ENCODE measurements at places on chromosomes 5 and 9.

DNA sequence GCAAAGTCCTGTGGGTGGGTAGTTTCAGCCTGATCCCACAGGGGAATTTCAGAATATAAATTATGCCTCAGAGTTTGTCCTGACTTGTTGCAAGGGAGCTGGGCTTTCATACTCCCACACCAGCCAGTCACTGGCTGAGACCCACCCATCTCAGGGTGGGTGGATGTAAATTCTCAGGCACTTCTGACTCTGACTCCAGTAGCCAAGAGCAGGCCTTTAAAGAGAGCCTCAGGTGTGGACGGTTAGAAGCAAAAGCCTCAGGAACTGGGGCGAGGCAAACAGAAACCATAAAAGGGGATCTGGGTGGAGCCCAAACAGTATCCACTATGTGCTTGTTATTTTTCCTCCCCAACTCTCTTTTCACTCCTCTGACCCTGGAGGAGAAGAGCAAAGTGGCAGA is 28.6 kb upstream of the FBXW11 start:
- no peak for DNase-seq

- no peak for DNase-seq
Observed at GRCh38 chr9:24398466-24398865, 147.2 kb downstream of the IZUMO3 start.

- no peak for DNase-seq
Observed at GRCh38 chr5:135521964-135522363, 13.8 kb downstream of the NEUROG1 start.

- DNase-seq: peak; percentile 45
Observed at GRCh38 chr9:112894041-112894440, 3.4 kb upstream of the SLC46A2 start.

DNA sequence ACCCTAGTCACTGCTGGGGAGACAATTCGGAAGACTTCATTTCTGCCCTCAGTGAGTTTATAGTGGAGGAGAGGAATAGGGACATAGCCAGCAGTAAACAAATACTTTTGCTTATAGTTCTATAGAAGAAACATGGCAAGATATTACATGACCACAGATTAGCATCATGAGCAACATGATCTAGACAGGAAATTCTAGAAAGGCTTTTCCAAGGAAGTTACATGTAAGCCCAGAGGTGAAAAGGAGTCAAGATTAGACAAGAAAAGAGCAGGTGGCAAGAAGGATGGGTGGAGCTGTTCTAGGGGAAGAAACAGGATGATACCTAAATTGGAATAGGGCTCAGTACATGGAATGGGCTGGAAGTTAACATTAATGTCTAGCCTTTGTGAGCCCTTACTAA is 82.8 kb upstream of the MYO10 start:
- no peak for DNase-seq

- no peak for DNase-seq
Observed at GRCh38 chr9:14565352-14566016, 127.7 kb downstream of the ZDHHC21 start.

- DNase-seq: no peak
Observed at GRCh38 chr5:131217791-131218190, 46.1 kb upstream of the CDC42SE2 start.

GRCh38 chr9:4829969-4830368 is 37.2 kb downstream of the RCL1 start:
- no peak for DNase-seq

DNA sequence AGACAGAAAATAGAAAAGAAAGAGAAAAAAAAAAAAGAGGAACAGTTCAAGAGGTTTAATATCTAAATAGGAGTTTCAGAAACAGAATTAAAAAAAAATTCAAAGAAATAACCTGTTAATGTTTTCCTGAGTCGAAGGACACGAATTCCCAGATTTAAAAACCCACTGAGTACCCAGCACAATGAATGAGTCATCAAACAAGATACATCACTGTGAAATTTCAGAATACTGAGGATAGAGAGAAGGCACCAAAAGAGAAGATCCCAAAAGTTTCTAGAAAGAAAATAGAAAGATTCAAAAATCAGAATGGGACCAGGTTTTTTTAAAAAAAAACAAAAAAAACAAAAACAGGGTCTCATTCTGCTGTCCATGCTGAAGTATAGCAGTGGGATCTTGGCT is 8.8 kb downstream of the CDO1 start:
- no peak for DNase-seq

DNA sequence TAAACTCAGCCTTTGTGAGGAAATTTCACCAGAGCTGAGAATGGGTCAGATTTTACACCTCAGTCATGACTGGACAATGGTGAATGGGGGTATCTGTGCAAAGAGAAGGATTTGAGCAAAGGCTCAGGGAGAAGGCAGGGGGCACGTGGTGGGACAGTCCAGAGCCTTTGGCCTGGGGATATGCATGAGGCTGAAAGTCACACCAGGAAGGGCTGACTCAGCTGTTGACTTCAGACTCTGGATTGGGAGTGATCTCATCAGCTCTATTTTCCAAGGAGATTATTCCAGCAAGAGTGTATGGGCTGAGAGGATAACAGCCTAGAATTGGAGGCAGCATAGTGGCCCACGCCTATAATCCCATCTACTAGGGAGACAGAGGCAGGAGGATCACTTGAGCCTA is 53.6 kb downstream of the SAXO1 start:
- no peak for DNase-seq

DNA sequence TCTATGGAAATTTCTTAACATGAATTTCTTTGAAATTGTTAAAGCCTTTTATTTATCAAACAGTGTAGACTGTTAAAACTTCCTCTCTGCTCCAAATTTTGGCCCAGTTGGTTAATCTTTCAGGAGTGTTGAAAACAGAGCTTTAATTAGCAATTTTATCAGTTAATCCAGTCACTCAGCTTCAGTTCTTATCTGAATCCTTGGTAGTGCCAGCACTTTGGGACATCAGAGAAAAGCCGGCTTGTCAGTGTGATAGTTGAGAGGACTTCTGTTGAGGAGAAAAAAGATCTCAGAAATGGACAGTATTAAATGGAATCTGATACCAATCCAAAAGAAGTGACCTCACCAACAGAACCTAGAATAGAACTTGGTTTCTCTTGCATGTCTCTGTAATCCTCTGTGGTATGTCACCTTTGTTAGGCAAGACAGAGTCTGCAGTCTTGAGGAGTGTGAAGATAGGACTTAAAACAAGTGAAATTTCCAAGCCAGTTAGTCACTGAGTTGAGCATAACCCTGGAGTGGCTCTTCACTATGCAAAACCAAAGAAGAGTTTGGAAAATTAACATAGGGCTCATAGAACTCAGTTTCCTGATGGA is 251.8 kb downstream of the NNT start:
- DNase-seq: no peak

- DNase-seq: no peak
Observed at GRCh38 chr9:30723656-30724055, 1660.8 kb upstream of the ACO1 start.

GRCh38 chr5:146084376-146084775 is 21.0 kb downstream of the PLAC8L1 start:
- no peak for DNase-seq

DNA sequence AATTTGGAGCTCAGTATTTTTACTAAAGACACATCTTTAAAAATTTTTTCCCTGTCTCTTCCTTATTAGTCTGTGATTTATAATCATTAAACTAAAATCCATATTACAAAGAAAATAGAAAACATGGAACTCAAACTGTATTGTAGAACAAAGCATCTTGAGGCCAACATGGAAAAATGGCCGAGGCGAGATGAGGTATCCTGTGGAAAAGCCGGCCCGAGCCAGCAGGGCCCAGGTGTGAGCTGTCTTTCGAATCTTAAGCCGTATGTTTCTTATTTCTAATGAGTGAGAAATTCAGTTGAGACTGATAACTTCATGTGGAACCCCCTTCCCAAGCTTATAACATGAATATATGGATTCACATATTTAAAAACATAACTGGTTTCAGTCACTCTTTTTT is 170.4 kb upstream of the OTULINL start:
- no peak for DNase-seq

GRCh38 chr5:179783128-179783527 is 10.7 kb upstream of the LTC4S start:
- DNase-seq: no peak

GRCh38 chr5:134028496-134028895 is 23.7 kb upstream of the VDAC1 start:
- DNase-seq: no peak

DNA sequence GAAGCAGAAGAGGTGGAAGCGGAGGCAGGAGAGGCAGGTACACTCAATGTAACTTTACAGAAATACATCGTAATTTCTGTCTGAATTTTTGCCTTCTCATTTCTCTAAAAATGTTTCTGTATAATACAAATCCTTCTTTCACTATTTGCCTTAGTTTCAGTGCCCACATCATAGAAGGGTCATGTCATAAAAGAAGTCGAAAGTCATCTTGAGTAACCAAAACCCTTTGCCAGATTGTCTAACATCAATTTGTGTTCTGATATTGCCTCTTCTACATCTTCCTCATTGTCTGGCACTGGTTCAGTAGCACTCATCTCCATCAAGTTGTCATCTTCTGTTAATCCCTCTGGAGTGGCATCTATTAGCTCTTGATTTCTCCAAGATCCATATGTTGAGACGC is 6.2 kb upstream of the CYFIP2 start:
- DNase-seq: no peak

GRCh38 chr9:121485623-121486022 is 14.0 kb downstream of the GGTA1 start:
- DNase-seq: peak; percentile 64

DNA sequence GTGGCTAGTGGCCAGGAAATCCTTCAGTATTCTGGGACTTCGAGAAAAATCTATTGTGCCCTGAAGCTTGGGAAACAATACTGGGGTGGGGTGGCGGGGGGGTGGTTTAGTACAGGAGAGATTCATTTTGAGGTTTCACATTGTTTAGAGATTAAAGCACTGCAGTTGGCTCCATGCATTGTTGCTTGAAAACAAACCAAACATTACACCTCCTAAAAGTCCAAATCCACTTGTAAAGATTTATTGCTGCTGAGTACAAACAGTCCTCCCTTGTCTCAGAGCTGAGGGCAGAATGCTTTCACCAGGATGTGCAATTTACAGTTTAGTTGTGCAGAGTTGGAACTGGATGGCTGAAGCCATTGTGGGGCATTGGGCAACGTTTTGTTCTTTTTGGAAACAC is 49.4 kb downstream of the GGTA1 start:
- no peak for DNase-seq

Data from NB4 (cell line).